ENCODE measurements at places on chromosomes 7 and 10. TPM values are rescaled to one million over a fixed set of nuclear protein-coding genes. Genes with fewer than 3 reads are reported as not detected.

DNA sequence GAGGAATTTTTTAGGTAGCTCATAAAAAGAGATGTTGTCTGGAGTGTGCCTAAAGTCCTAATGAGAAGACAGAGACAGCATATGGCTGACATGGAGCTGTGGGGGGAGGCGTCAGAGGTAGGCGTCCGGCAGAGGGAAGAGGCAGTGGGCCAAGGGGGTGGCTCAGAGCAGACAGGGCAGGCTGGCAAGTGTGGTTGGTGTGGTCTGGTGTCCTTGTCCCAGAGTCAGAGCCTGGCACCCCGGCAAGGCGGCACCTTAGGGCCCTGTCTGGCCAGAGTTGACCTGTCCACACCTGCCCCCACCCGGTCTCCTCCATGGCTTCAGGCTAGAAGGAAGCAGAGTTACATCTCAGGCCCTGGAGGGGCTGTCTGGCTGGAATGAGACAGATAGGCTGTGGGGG lies 220.3 kb upstream of the ZNF32 start:
- no peak overlapping the region for H3K4me3 ChIP-seq
- H3K27ac ChIP-seq = peak overlapping the region; percentile 73
- DNase-seq = no peak
- H3K36me3 ChIP-seq = no peaks in the 10 kb centered on the region
- no peaks in the 10 kb centered on the region for H3K27me3 ChIP-seq
- peaks cover 15% of the 10 kb centered on the region for H3K4me1 ChIP-seq

Gene H2AZ2
- total RNA-seq = 219 TPM

Gene COBL
- 80.4 TPM for total RNA-seq

GRCh38 chr10:10205906-10206305 lies 811.8 kb upstream of the CELF2 start:
- no peaks in the 10 kb centered on the region for H3K27me3 ChIP-seq
- H3K36me3 ChIP-seq = no peaks in the 10 kb centered on the region
- no peak for DNase-seq
- H3K27ac ChIP-seq = no peak overlapping the region
- H3K4me3 ChIP-seq = no peak overlapping the region

DNA sequence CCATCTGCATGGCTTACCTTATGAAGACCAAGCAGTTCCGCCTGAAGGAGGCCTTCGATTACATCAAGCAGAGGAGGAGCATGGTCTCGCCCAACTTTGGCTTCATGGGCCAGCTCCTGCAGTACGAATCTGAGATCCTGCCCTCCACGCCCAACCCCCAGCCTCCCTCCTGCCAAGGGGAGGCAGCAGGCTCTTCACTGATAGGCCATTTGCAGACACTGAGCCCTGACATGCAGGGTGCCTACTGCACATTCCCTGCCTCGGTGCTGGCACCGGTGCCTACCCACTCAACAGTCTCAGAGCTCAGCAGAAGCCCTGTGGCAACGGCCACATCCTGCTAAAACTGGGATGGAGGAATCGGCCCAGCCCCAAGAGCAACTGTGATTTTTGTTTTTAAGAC lies 12.4 kb downstream of the DUSP5 start:
- no peaks in the 10 kb centered on the region for H3K27me3 ChIP-seq
- H3K36me3 ChIP-seq = peaks cover 20% of the 10 kb centered on the region
- no peak overlapping the region for H3K4me3 ChIP-seq
- no peak overlapping the region for H3K27ac ChIP-seq
- no peak for DNase-seq

DNA sequence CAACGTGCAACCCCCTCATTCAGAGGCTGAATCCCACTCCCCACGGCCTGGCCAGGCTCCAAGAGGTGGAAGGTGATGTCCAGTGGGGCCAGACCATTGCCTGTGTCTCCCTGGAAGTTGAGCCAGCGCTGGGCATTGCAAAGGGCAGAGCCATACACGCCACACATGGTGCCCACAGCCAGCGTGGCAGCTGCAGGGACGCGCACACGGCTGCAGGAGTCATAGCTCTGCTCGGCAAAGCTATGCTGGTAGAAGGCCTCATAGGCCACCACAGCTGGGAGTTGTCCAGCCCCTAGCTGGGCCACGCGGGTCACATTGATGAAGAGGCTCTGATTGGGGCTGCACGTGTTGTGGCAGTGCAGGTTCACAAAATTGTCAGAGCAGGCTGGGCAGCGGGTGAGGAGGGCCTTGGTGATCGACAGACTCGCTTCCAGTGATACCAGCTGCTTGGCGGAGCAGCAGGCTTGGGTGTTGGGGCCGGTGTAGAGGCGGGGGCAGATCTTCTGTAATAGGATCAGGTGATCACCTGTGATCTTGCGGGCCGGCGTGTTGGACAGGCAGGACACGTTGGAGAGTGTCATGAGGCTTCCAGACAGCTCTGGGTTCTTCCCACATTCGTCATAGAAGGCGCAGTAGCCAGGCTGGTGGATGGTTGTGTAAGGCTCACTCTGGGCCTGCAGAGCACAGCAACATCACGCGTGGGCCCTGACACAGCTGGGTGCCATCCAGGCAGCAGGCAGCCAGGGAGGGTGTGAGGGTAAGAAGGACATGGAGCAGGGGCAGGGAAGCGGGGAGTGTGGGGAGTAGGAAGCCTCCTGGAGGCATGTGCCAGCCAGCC lies 1.2 kb downstream of the NPC1L1 start:
- H3K36me3 ChIP-seq = no peaks in the 10 kb centered on the region
- H3K27me3 ChIP-seq = no peaks in the 10 kb centered on the region
- no peak overlapping the region for H3K27ac ChIP-seq
- H3K4me3 ChIP-seq = no peak overlapping the region
- no peaks in the 10 kb centered on the region for H3K4me1 ChIP-seq

DNA sequence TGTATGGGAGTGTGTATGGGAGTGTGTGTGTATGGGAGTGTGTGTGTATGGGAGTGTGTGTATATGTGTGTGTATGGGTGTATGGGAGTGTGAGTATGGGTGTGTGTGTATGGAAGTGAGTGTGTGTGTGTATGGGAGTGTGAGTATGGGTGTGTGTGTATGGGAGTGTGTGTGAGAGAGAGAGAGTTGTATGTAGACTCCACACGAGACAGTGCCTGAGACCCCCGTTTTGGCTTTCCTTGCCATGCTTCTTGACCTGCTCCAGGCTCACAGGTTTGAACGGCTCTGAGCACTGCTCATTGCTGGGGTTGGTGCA lies 49.7 kb downstream of the COL17A1 start:
- H3K4me1 ChIP-seq = peaks cover 11% of the 10 kb centered on the region
- H3K27ac ChIP-seq = no peak overlapping the region
- peaks cover 26% of the 10 kb centered on the region for H3K36me3 ChIP-seq
- H3K4me3 ChIP-seq = no peak overlapping the region

GRCh38 chr7:91411060-91411459 lies 146.8 kb downstream of the FZD1 start:
- no peak overlapping the region for H3K4me3 ChIP-seq
- no peak for DNase-seq
- H3K4me1 ChIP-seq = no peaks in the 10 kb centered on the region
- no peak overlapping the region for H3K27ac ChIP-seq
- H3K27me3 ChIP-seq = no peaks in the 10 kb centered on the region

- peaks cover 10% of the 10 kb centered on the region for H3K36me3 ChIP-seq
- H3K27ac ChIP-seq = peak overlapping the region; percentile 80
- DNase-seq = no peak
- H3K4me3 ChIP-seq = peak overlapping the region; percentile 35
- peaks cover 92% of the 10 kb centered on the region for H3K4me1 ChIP-seq
These were observed 66.2 kb downstream of the FAM53B start for GRCh38 chr10:124677749-124678556.

DNA sequence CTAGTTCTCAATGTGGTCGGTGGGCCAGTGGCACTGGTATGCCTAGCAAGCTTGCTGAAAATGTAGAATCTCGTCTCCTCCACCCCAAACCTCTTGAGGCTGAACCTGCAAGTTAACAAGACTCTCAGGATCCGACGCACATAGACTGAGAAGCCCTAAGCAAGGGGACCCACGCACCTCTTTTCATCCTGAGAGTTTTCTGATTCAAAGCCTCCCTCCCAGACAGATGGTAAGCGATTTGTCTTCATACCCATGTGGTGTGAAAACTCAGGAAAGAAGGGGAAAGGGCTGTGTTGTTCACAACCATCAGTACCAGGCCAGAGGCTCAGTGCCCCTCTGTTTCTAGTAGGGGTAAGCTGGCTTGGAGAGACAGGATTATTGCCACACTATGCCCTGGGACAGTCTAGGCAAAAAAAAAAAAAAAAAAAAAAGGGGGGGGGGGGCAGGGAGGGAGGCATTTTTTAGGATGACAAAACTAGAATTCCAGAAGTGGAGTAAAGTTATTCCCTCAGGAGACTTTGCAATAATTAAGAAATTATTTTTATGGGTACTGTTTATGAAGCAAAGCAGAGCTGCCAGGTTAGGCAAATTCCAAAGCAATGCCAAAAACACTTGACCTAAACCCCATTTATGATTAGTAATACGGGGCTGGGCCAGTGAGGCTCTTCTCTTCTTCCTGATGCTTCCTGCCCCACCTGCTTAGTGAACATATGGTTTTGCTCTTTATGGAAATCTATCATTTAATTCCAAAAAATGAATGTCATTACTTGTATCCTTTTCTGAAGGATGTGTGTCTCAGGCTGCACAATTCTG lies 117.6 kb upstream of the PDLIM1 start:
- no peak for DNase-seq
- H3K27ac ChIP-seq = peak overlapping the region; percentile 96
- H3K27me3 ChIP-seq = no peaks in the 10 kb centered on the region
- peaks cover 48% of the 10 kb centered on the region for H3K4me1 ChIP-seq

GRCh38 chr10:122249991-122250750 lies 20.9 kb upstream of the BTBD16 start:
- H3K27ac ChIP-seq = no peak overlapping the region
- H3K27me3 ChIP-seq = no peaks in the 10 kb centered on the region
- no peak overlapping the region for H3K4me3 ChIP-seq
- peaks cover 21% of the 10 kb centered on the region for H3K4me1 ChIP-seq
- peak; percentile 51 for DNase-seq

- H3K4me3 ChIP-seq = no peak overlapping the region
- H3K27me3 ChIP-seq = no peaks in the 10 kb centered on the region
- no peak for DNase-seq
- H3K36me3 ChIP-seq = no peaks in the 10 kb centered on the region
- H3K27ac ChIP-seq = no peak overlapping the region
These were observed 608.9 kb downstream of the SORCS1 start for GRCh38 chr10:106555599-106555998.

DNA sequence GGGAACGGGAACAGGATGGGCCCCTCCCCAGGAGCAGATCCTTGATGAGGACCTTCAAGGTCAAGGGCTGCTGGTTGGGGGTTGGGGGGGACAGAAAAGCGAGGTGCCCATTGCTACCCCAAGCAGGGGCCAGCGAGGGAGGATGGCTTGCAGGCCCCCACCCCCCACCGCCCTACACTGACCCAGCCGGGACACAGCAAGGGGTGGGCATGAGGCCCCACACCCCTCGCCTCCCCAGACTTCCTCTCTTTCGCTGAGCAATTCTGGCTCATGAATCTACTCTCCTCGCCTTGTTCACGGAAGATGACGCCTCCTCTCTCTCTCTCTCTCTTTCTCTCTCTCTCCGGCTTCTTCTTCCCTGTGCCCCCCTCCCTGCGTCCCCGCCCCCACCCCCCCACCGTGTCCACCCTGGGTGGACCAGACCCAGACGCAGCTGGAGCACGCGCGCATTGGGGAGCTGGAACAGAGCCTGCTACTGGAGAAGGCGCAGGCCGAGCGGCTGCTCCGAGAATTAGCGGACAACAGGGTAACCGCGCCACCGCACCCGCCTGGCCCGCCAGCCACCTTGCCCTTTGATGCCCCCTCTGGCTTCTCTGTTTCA lies 81.1 kb upstream of the GTF2IRD1 start:
- H3K36me3 ChIP-seq = peaks cover 9% of the 10 kb centered on the region
- no peak for DNase-seq
- H3K27ac ChIP-seq = no peak overlapping the region
- no peaks in the 10 kb centered on the region for H3K27me3 ChIP-seq
- peak overlapping the region; percentile 19 for H3K4me3 ChIP-seq
- no peaks in the 10 kb centered on the region for H3K4me1 ChIP-seq

DNA sequence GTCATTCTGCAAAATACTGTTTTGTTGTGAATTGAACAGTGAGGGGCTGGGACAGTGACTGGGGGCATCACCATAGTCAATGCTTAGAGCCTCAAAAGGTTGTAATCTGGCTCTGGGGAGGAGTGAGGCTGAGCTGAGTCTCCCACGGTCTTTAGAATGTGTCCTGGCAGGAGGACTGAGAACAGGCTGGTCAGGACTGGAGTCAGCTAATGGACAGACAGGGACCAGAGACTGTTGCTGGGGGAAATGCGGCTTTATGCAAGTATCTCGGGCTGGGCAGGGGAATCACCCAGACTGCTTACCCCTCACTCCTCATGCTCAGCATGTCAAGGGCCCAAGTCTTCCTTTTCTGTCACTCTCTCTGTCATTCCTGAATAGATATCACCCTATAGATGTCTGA lies 346.5 kb downstream of the TYW1 start:
- H3K4me1 ChIP-seq = no peaks in the 10 kb centered on the region
- no peak for DNase-seq
- peaks cover 9% of the 10 kb centered on the region for H3K36me3 ChIP-seq
- no peak overlapping the region for H3K4me3 ChIP-seq
- H3K27me3 ChIP-seq = no peaks in the 10 kb centered on the region

Gene THSD7A
- total RNA-seq = 2.0 TPM

DNA sequence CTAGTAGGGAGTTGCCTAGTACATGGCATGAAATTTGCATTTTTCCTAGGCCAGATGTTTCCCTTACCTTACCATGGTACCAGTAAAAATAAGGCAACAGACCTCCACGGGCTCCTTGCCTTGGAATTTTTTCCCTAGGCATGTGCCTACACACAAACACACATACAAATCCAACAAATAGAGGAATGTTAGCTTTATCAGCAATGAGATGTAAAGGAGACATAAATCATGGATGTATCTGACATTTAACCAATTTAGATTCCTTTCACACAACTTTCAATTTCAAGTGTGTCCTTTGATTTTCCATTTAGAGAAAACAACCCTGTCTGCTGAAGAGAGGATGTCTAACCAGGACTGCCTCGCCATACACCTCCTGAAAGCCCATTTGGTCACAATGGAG lies 209.7 kb upstream of the SP4 start:
- no peaks in the 10 kb centered on the region for H3K36me3 ChIP-seq
- H3K4me1 ChIP-seq = no peaks in the 10 kb centered on the region
- H3K27me3 ChIP-seq = no peaks in the 10 kb centered on the region

GRCh38 chr10:111018021-111018420 lies 58.8 kb upstream of the ADRA2A start:
- no peaks in the 10 kb centered on the region for H3K4me1 ChIP-seq
- no peak overlapping the region for H3K27ac ChIP-seq
- no peak overlapping the region for H3K4me3 ChIP-seq

All from heart left ventricle (tissue), 16 donors.